ENCODE measurements at places on chromosomes 2 and 18.

DNA sequence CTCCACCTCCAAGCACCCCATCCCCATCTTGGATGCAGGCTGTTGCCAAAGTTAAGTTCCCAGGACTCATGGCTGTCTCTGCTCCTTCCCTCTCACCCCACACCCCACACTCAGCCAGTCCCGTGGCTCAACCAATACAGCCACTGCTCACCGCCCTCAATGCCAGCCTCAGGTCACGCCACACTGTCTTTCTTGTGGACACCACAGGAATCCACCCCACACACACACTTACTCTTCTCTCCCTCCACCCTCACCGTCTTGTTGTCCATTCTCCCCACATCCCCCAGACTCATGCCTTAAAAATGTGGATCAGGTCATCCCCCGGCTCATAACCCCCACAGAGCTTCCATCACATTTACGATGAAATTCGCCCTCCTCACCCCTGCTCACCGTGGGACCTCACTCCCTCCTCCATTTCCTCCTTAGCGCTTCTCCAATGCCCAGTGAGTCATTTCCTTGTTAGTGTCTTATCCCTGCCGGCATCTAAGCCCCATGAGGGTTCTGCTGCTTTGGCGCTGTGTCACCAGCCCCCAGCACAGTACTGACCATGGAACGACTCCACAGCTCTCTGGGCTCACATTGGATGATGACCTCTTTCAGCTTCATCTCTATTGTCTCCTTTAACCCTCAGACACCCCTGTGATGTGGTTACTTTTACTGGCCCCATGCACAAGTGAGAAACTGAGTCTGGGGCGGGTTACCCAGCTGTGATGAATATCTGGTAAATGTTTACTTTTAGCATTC, 13.8 kb downstream of the MLPH start:
- no peaks in the 10 kb centered on the region for H3K27me3 ChIP-seq
- no peaks in the 10 kb centered on the region for H3K4me1 ChIP-seq
- DNase-seq = no peak
- H3K4me3 ChIP-seq = no peak overlapping the region

DNA sequence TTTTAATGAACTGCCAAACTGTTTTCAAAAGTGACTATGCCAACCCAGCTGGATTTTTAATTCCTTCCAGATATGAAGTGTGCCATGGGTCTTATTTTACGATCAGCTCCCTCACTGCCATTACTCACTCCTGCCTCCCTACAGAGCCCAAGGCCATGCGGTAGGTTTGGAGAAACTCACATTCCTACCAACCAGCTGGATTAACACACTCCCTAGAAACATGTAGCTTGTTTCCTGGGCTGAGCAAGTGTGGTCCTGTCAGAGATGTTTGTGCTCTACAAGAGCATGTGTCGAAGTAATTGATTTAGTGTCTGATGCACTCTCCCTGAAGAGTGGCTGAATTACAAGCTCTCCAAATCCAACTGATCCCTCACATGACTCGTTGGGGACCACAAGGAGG, 82.5 kb downstream of the SPP2 start:
- no peak overlapping the region for H3K27ac ChIP-seq
- peaks cover 24% of the 10 kb centered on the region for H3K4me1 ChIP-seq
- DNase-seq = no peak
- no peak overlapping the region for H3K4me3 ChIP-seq
- no peaks in the 10 kb centered on the region for H3K27me3 ChIP-seq

- no peak overlapping the region for H3K27ac ChIP-seq
- no peak overlapping the region for H3K4me3 ChIP-seq
- no peaks in the 10 kb centered on the region for H3K27me3 ChIP-seq
- H3K36me3 ChIP-seq = no peaks in the 10 kb centered on the region
Observed at GRCh38 chr2:201057087-201057521, 14.4 kb downstream of the HYCC2 start.

GRCh38 chr2:38057651-38058410, 18.1 kb downstream of the CYP1B1 start:
- H3K4me1 ChIP-seq = no peaks in the 10 kb centered on the region
- no peak overlapping the region for H3K4me3 ChIP-seq
- H3K36me3 ChIP-seq = no peaks in the 10 kb centered on the region
- H3K27ac ChIP-seq = no peak overlapping the region
- H3K27me3 ChIP-seq = no peaks in the 10 kb centered on the region

- H3K4me3 ChIP-seq = no peak overlapping the region
- H3K36me3 ChIP-seq = no peaks in the 10 kb centered on the region
Observed at GRCh38 chr2:217693363-217693762, 309.4 kb downstream of the TNS1 start.

GRCh38 chr2:234199996-234200395, 149.5 kb downstream of the SPP2 start:
- no peaks in the 10 kb centered on the region for H3K36me3 ChIP-seq
- H3K27ac ChIP-seq = no peak overlapping the region
- no peaks in the 10 kb centered on the region for H3K27me3 ChIP-seq
- no peak for DNase-seq
- no peaks in the 10 kb centered on the region for H3K4me1 ChIP-seq

GRCh38 chr2:122531290-122532071, 776.0 kb downstream of the TSN start:
- no peaks in the 10 kb centered on the region for H3K4me1 ChIP-seq
- H3K36me3 ChIP-seq = no peaks in the 10 kb centered on the region
- no peak for DNase-seq

DNA sequence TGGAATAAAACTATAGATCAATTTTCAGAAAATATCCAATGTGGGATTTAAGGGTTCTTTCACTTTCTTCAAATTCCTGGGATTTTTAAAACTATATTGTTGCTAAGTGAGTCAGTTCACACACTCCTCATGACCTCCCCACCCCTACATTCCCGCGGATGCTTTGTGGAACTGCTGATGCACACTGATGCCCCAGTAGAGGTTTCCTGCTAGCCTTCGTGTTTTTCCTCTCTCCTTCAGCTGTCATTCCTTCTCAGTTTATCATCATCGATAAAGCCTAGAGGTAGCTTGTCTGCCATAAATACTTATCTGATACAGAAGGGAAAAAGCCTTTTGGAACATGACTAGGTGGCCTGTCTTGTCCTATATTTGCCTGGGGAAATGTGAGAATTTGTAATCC, 67.4 kb upstream of the GALNT5 start:
- H3K27ac ChIP-seq = no peak overlapping the region
- no peak overlapping the region for H3K4me3 ChIP-seq
- H3K36me3 ChIP-seq = no peaks in the 10 kb centered on the region
- no peaks in the 10 kb centered on the region for H3K27me3 ChIP-seq
- H3K4me1 ChIP-seq = no peaks in the 10 kb centered on the region

GRCh38 chr2:225454412-225454811, 54.9 kb downstream of the NYAP2 start:
- H3K4me3 ChIP-seq = no peak overlapping the region
- H3K27me3 ChIP-seq = no peaks in the 10 kb centered on the region
- no peaks in the 10 kb centered on the region for H3K4me1 ChIP-seq
- H3K27ac ChIP-seq = no peak overlapping the region
- H3K36me3 ChIP-seq = no peaks in the 10 kb centered on the region
- no peak for DNase-seq

DNA sequence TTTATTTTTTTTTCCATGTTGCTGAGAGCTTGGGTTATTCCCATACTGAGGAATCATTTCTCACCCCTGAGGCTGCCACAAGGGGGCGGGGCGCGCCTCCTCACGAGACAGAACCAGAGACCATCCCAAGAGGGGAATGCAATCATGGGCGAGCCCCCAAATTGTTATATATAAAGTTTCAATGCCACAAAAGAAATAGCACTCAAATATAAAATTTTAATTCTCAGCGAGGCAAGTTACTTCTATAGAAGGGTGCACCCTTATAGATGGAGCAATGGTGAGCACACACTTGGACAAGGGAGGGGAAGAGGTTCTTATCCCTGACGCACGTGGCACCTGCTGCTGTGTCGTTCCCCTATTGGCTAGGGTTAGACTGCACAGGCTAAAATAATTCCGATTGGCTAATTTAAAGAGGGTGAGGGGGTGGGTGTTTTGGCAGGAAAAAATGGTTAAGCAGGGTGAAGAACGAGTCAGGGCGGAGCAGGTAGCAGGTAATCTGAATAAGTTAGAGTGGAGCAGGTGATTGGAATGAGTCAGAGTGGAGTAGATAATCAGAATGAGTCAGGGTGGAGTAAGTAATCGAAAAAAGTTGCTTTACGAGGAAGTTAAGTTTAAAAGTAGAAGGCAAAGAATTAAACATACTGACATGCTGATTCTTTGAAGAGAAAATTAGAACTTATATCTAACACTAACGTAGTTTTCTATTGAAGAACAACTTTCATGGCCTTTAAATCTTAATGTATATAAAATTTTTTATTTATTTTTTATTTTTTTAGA, 177.5 kb downstream of the MTCL1 start:
- H3K36me3 ChIP-seq = no peaks in the 10 kb centered on the region
- no peaks in the 10 kb centered on the region for H3K4me1 ChIP-seq
- no peak overlapping the region for H3K4me3 ChIP-seq
- no peak overlapping the region for H3K27ac ChIP-seq
- no peak for DNase-seq
- H3K27me3 ChIP-seq = no peaks in the 10 kb centered on the region

DNA sequence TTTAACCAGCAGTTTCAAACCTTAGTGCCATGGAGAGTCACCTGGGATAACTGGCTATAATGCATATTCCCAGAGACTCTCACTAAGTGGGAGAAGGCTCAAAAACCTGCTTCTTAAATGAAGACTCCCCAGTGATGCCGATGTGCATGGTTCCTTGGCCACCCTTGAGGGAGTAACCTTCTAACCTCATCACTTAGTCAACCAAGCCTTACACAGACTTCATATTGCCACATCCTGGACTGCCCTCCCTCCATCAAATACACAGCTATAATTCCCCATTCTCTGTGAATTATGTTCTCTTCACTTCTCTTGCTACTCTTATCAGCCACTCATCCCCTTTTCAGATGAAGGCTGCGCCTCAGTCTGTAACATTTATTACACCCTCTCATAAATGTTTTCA, 462.9 kb upstream of the RGPD4 start:
- no peak overlapping the region for H3K4me3 ChIP-seq
- H3K27me3 ChIP-seq = no peaks in the 10 kb centered on the region
- H3K4me1 ChIP-seq = no peaks in the 10 kb centered on the region
